Hematopoietic multipotent progenitor cell treated with erythropoietin and hydrocortisone succinate and interleukin-3 and kit ligand, for 15 days (in vitro differentiated cells): ENCODE measurements at places on chromosomes 7 and 10.

- no peak for DNase-seq
Observed at GRCh38 chr7:133076142-133076541, 5.7 kb downstream of the CHCHD3 start.

DNA sequence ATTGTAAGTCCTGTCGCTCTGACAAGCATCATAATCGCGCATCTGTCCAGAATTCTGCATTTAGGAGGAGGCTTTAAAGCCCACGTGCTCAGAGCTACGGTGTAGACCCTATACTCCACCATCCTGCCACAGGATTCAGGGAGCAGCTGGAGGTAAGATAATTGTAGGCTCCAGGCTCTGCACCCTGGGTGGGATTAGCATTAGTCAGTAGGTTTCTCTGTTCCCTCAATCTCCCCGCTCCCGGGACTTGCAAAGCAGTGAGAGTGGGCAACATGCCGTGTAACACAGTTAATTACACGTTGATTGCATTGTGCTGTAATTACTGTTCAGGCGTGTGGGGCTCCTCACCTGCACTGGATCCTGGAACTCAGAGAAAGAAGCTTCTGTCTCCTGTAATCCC, 89.3 kb upstream of the CUX1 start:
- DNase-seq: no peak

DNA sequence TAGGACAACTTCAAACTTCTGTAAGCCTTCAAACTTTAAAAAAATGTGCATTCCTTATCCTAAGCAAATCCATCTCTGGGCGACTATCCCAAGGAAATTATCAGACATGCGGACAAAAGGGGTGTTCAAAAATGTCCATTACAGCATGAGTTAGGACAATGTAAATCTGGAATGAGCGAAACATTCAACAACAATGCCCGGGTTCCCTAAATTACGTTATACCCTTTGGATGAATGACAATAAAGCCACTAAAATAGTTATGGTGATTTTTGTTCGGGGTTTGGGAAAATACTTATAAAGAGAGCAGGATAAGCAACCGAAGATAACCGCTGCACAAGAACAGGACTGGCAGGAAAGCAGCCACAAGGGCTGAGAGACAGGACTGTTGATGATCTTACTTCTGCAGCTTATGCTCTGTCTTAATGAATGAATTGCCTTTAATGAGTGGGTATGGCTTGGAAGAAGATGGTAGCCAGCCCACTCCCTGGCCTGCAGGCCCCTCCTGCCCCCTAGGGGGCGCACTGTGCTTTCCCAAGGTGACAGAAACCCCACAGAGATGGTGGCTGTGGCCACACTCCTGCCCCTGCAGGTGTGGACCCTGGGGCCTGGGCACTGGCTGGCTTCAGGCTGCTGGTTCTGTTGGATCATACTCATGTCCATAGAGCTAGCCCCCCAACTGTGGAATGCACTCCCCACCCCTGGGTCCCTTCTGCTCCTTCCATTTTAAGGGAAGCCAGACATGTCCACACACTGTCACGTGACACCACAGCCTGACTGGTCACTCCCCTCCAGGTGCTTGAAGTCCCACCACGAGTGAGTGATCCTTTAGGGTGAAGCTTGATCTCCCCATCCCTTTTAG, 45.0 kb downstream of the ZCCHC24 start:
- peak; percentile 54 for DNase-seq

DNA sequence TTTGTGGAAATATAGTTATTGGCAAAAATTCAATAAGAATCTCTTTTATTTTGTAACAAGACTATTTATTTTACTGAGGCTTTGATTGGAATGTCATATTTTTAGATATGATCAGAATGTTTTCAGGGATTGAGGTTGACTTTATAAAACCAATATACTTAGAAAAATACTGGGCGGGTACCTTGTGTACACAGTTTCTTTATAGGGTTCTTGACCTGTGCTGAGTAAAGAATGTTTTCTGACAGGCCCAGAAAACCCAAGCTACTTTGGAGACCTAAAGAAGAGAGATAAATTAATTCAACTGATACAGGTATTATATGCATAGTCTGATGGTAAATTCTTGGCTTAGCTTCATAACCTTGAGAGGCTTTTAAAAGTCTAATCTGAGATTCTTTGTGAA, 23.9 kb upstream of the SPAM1 start:
- DNase-seq: no peak

DNA sequence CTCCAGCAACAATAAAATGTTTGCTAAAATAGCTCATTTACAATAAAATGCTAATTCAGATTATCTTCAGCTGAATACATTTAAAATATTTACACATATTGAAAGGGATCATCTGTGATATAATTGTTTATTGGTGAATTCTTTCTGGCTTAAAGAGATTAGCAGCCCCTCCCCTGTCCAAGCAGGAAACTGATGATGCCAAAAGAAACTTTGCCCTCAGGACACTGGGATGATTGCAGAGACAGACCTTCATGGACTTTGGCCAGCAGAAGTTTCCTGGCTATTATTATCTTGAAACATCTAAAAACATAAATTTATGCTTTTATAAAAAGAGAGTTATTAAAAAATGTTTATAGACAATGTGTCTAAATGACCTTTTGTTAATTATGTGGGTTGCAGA, 764.9 kb upstream of the MBL2 start:
- DNase-seq: no peak

GRCh38 chr7:155975490-155975889, 163.2 kb upstream of the SHH start:
- DNase-seq: no peak

DNA sequence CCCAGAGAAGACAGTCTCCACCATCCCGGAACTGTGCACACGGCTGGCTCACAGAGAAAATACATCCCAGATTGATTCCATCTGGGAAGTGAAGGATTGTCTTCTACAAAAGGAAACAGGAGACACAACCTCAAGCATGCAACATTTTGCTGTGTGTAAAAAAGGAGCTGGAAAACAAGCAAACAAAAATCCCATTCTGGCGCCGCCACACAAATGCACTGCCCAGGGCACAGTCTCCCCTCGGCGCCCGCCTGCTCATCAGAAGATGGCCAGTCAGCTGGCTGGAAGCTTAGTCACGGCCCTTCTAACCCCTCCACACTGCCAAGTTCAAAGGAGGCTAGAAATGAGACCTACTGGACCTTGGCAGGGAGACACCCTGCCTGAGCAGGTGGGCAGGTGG, 14.1 kb upstream of the CYTH3 start:
- no peak for DNase-seq

DNA sequence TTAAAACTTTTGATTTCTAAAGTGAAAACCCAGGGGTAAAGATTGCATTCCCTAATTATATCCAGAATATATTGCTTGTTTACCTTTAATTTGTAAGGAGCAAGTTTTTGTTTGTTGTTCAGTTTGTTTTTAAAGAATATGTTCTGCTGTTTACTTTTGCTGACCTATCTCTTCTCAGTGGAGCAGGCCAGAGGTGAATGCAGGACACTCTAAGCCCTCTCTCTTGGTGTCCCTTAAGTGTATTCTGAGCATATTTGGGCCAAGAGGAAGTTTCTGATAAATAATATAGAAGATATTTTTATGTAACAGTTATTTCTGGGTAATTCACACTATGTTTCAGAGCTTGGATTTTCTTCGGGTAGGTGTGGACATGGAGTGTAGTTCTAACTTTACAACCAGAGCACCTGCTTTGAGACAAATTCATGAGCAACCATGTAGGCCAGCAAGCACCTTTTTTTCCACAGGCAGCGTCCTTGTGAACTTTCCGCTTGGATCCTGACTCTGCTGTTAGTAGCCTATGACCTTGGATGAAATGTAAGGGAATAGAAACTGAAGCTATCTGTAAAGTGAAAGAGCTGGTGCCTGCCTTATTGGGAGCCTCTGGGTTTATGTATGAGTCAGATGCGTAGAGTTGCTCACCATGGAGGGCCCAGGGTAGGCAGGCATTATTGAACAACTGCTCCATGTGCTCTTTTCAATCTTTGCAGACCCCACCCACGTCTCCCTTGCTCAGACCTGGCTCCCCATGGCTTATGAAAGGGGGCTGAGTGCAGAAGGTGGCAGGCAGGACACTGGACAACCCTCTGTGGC, 16.1 kb downstream of the OGDH start:
- no peak for DNase-seq

- DNase-seq: no peak
Observed at GRCh38 chr7:53485354-53485753, 449.9 kb downstream of the POM121L12 start.

DNA sequence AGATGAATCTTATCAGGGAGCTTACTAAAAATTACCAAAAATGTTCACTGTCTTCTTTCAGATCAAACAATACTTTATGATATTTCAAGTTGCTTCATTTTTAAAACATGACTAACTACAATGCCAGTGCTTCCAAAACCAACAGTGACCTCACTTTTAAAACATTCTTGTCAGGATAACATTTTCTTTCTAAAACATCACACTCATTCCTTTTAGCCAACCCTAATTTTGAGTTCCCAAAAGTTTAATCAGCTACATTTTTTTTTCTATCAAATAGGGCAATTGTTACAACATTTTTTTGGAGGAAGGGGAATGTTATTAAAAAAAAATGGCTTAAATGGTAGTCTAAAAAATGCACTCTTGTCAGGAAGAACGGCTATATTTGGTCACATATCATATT, 37.3 kb downstream of the RTKN2 start:
- no peak for DNase-seq

- peak; percentile 28 for DNase-seq
Observed at GRCh38 chr7:157525491-157525915, 188.7 kb downstream of the DNAJB6 start.

GRCh38 chr7:151249732-151250072, 1.2 kb upstream of the SMARCD3 start:
- no peak for DNase-seq

DNA sequence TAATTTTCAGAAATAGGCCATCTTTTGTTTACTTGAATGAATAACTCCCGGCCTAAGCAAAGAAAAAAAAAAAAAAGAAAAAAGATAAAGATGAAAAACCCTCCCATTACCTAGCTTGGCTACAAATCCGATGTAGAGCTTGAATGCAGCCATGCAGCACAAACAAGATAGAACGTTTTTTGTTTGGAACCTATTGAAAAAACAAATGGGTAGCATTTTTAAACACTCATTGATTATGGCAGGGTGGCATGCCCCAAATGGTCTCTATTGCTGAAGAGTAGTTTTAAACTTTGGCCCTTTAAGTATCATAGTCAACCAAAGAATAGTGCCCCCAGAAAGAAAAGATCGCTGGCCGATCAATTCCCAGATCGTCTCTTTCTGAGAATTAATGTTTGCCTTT, 84.4 kb downstream of the VTI1A start:
- DNase-seq: no peak

DNA sequence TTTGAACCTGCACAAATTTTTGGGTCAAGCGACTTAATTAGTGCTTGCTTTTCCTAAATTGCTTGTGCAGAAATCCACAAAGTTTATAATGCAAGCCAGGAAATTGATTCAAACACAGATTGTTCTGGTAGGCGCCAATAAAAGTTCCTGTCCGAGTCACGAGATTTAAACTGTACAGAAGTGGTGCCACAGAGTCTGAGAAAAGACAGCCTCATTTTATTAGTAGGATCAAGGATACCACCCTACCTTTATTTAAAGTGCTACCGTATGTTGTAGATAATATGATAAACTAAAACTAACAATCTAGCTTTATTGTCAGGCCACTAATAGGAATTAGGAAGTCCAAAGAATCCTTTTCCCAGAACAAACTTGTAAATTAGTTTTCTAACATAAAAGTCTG, 696.7 kb downstream of the TNS3 start:
- DNase-seq: no peak

DNA sequence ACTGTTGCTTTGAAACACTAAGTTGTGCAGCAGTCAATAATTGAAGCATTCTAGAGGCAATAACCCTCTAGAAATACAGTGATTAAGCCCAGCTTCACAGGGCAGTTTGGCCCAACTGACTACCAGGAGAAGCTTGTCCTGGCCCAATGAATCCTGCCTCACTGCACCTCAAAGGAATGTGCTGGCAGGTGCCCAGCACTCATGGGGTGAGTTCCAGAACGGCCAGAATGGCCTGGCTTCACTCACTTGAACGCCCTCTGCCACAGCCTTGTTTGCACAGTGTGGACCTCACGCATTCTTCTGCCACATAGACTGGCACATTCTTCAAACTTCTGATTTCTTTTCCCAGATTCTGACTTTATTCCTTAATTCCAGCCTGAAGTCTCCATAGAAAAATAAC, 6.6 kb upstream of the ITIH2 start:
- no peak for DNase-seq

GRCh38 chr10:91227576-91227975, 7.1 kb downstream of the PCGF5 start:
- DNase-seq: no peak

DNA sequence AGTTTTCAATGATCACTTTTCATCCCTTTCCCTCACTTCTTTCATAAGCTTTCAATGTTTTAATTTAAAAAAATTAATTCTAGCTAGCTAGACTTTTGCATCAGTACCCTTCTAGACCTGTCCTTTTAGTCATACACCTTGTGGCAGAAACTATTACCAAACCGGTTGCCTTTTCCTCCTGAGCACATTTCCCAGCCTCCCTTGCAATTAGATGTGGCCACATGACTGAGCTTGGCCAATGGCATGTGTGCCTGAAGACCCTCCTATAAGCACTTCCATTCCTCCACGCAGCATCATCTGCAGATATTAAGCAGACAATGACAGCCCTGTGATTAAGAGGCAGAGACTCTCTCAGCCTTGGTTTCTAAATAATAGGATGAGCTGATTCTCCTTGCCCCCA, 12.3 kb downstream of the DKK1 start:
- no peak for DNase-seq

DNA sequence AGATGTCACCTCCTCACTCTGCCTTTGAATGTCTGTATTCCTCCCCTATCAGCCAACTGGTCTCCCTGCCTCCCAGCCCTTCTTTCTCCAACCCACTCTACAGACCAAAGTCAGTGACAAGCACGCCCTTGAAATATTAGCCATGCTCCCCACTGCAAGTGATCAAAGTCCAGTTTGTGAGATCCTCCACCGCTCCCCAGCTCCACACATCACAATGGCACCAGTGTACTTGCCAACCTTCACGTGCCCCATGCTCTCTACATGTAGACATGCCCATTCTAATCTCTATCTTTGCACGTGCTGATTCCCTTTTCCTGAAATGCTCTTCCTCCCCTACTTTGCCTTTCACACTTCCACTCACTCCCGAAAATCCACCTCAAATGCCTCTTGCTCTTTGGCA, 150.9 kb downstream of the GRID1 start:
- DNase-seq: no peak

- no peak for DNase-seq
Observed at GRCh38 chr10:76302481-76302880, 871.1 kb downstream of the LRMDA start.
